GM12892 (cell line): ENCODE measurements at places on chromosomes 6 and 20.

DNA sequence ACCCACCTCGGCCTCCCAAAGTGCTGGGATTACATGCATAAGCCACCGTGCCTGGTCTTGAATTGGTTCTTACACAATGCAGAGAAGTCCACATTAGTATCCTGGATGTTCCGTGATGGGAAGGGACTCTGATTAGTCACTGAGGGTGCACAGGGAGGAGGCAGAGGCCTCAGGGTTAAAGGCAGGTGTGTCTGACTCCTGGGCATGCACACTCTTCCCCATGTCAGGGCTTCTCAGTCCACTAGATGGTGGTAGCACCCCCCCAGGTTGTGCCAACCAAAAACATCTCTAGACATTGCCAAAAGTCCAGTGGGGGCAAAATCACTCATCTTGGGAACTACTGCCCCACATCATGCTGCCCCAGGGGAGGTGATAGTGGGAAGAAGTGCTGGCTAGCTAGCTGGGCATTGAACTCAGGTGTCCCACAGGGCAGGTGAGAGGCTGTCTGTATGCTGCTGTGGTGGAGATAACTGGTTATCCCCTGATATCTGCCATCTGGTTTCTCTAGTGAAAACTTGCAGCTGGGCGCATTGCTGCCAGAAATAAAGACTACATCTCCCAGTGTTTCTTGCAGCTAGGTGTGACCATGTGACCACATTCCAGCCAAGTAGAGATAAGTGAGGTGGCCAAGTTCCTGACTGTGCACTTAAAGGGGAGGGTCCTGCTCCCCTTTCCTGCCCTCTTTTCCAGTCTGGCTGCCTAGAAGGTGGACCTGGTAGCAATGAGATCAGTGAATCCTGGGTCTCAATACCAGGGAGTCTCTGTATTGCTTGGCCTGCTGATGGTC, 8.4 kb upstream of the NSFL1C start:
- no peak for DNase-seq

GRCh38 chr6:11851387-11851786, 72.8 kb upstream of the ADTRP start:
- no peak for DNase-seq

- no peak for DNase-seq
These were observed 1.8 kb downstream of the WRNIP1 start for GRCh38 chr6:2766767-2767656.

GRCh38 chr20:61766921-61767610, 298.6 kb downstream of the TAF4 start:
- DNase-seq, result no peak

DNA sequence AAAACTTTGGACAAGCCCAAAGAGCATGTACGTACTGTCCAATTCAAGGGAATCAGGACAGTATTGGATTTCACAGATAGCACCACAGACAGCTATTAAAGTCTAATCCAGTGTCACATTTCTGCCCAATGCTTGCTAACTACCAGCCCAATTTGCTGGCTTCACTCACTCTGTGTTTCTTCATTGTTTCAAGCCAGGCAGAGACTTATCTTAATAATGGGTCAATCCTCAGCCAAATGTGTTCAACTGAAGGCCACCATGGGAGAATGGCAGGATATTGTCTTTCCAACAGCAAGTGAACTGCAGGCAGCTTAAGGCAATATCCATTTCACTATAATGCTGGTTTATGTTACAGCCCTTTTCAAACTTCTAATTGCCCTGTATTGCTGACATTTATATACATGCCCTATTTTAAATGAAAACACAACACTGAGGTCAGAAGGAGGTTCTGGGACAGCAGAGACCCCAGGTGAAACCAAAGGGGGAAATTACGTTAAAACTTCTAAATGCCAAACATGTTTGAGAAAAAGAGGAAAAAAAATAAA, 142.1 kb upstream of the RSPO3 start:
- DNase-seq, result no peak

DNA sequence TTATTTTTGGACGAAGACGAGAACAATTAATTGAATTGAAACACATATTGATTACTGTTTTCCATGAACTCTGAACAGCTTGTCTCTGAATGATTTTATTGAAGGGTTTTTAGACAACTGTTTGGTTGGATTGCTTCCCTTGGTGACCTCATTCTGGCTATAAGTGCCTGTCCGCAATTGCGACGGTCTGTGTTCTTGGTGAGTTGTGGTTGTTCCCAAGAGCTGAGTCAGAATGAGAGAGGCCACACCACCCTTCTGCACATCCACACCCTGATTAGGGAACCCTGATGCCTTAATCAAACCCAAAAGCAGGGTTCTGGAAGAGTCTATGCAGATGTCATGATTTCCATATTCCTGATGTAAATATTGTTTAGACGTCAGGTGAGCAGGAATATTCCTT, 747.0 kb downstream of the PTPRT start:
- no peak for DNase-seq

GRCh38 chr6:25312703-25313102, 33.5 kb downstream of the CARMIL1 start:
- no peak for DNase-seq

GRCh38 chr6:149233056-149233715, 84.3 kb upstream of the TAB2 start:
- no peak for DNase-seq

GRCh38 chr20:33480048-33480447, 9.8 kb upstream of the CBFA2T2 start:
- no peak for DNase-seq

DNA sequence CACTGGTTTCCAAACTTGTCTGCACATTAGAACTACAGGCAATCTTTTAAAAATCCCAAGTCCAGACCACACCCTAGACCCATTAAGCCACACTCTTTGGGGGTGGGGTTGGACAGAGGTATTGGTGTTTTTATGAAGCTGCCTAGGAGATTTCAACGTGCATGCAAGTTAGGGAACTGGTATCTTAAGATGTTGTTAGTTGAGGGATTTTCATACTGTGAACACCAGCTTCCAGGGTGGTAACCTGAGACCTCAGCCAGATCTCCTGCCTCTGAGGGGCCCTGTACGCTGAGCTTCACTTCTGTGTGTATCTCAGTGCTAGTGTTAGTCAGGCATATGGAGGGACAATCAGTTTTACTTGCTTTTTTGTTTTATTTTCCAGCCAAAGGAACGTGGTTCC, 138.0 kb downstream of the UTRN start:
- DNase-seq, result no peak

DNA sequence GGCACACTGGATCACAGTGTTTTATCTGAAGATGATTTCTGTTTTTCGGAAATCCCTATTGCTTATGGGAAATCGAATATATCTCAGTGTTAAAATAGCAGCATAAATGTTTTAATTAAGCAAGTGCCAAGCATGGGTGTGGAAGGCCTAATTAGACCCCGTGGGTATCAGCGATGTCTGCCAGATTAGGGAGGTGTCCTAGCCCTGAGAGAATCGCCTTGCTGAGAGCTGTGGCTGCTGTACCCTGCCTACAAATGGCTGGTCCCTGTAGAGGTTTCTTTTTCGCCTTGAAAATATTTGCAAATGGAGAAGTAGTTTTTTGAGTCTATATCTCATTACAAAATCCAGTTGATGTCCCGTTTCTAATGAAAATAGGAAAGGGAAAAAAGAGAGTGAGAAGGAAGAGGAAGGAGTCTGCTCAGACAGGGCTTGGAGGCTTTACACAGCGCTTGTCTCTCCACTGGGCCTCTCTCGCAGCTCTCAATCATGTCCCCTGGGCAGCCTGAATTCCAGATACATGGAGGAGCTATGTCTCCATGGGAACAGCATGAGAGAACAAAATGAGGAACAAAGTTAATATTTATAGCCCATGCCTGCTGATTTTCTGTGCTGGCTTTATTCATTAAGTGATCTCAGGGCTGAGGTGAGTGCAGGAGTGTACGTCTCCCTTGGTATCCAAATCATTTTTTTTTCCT, 35.2 kb upstream of the BCLAF1 start:
- DNase-seq, result no peak

DNA sequence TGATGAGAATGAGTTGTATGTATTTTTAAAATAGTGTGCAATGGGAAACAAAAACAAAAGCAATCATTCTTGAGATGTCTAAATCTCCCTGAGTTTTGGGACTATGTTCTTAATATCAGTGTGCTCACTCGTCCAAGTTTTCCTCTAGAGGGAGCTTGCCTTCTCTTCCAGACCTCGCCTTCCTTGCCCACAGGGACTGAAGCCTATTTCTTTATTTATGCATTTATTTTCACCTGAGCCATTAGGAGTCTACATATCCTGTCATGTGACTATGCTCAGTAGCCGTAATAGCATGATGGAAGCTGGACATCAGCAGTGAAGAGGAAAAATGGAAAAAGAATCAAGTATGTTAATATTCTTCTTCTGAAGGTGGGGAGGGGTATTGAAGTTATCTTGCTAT, 131.2 kb downstream of the SH3BGRL2 start:
- DNase-seq, result no peak

- DNase-seq, result no peak
These were observed 22.4 kb downstream of the OR2B2 start for GRCh38 chr6:27889628-27890444.

- no peak for DNase-seq
These were observed 4.9 kb downstream of the PREP start for GRCh38 chr6:105397987-105398386.

- DNase-seq, result no peak
These were observed 257.7 kb upstream of the CDYL start for GRCh38 chr6:4518506-4518905.

DNA sequence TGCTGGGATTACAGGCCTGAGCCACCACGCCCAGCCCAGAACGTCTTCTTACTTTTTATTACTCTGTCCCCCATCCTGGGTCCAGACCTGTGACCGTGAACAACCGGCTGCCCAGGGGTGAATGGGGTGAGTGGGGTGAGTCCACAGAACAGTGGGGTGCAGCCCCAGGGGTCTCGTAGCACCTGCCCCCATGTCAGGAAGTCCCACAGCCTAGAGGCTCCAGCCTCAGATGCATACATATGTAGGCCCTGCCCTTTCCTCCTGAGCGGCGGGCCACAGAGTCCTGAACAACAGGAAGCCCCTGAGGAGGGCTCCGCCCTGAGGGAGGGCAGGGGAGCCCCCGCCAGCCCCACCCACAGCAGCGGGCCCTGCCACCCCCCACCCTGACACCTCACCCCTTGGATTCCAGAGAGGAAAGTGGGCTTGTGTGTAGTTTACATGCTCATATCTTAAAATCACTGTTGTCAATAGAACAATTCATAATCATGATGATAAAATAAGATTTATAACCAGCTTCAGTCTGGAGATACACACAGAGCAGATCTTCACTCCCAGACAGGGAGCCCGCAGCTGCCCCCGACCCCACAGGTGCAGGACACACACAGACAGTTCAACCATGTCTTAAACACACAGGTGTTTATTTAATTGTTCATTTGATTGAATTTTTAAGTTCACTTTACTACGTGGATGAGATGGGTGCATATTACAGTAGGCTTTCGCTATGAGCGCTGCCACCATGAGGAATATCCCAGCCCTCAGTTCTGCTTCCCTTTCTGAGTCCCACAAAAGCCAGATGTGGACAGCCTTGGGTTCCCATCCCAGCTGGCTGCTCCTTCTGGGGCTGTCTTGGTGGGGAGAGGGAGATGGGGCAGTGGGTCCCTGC, 12.4 kb upstream of the GMEB2 start:
- no peak for DNase-seq

DNA sequence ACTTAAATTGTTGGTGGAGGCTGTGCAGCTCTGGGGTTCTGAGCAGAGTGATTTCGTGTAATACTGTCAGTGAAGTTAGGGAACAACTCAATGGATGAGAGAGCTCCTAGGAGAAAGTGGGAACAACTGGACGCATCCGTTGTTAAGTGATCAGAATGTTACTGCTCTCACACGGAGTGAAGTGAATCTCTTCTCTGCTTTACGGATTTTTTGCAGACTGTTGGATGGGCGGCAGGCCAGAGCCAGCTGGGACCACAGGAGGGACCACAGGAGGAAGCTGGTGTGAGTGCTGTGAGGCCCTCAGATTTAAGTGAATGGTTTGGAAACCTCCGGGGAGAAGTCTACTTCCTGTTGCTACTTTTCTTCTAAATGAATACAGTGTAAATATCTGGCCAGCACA, 23.7 kb upstream of the PPP1R14C start:
- no peak for DNase-seq

- DNase-seq, result no peak
These were observed 108.7 kb upstream of the MAP3K4 start for GRCh38 chr6:160882791-160883279.

GRCh38 chr6:170269151-170269845, 21.6 kb downstream of the DLL1 start:
- no peak for DNase-seq

GRCh38 chr6:97501853-97502252, 218.8 kb upstream of the MMS22L start:
- DNase-seq, result no peak

DNA sequence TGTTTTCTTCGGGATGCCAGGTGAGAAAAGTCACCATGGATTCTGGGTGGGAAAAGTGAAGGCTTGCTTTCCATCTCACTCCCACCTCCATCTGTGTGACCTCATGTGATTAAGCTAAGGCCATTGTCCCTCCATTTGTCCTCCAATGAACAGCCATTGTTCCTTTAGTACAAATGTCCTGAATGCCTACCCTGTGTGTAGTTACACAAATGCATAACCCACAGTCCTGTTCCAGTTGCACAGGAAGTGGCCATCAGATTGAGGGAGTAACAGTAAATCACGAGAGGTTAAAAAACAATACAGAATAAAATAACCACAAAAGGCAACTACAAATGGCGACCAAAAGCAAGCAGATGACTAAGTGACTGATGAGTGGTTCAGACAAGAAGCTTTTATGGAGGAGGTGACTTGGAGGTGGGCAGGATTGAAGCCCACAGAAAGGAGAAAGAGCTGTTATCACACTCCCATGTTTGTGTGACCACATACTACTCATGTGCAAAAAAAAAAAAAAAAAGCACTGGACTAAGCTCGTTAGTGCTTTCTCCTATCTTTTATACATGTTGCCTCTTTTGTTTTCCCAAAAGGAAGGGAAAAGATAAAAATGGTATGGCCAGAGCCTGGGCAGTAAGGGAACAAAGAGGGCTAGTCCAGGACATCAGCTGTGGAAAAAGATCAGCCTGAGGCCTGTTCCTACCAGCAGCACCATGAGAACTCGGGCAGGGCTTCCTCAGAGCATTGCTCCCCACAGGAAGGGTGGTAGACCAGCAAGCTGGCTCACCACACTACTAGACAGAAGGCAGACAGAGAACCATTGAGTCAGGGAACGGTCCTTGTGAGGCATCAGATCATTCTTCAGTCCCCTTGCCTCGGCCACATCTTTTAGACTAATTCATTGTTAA, 111.0 kb downstream of the TFAP2A start:
- no peak for DNase-seq

- DNase-seq, result no peak
These were observed 296.2 kb upstream of the MARCKS start for GRCh38 chr6:113560908-113561307.

DNA sequence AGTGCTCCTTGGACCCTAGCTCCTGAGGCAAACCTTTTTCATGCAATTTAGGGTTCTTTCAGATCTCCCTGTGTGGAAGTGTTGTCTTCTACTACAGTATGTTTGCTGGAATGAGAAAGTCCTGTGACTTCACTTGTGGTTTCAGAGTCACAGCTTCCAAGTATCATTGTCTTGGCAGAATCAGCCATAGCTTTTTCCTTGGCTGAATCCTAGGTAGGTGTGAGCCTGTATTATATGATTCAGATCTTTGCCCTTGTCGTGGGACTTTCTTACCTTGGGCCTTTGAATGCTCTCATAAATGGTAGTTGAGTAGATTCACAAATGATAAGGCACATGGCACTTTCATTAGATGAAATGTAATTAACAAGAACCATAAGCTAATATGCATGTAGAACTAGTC, 16.5 kb downstream of the CARMIL1 start:
- DNase-seq, result no peak

GRCh38 chr6:109456111-109456583, 575 bp upstream of the MICAL1 start:
- DNase-seq, result no peak

GRCh38 chr6:140576004-140576555, 1201.6 kb upstream of the CITED2 start:
- DNase-seq, result no peak
